ENCODE measurements at places on chromosomes 1 and 21.

DNA sequence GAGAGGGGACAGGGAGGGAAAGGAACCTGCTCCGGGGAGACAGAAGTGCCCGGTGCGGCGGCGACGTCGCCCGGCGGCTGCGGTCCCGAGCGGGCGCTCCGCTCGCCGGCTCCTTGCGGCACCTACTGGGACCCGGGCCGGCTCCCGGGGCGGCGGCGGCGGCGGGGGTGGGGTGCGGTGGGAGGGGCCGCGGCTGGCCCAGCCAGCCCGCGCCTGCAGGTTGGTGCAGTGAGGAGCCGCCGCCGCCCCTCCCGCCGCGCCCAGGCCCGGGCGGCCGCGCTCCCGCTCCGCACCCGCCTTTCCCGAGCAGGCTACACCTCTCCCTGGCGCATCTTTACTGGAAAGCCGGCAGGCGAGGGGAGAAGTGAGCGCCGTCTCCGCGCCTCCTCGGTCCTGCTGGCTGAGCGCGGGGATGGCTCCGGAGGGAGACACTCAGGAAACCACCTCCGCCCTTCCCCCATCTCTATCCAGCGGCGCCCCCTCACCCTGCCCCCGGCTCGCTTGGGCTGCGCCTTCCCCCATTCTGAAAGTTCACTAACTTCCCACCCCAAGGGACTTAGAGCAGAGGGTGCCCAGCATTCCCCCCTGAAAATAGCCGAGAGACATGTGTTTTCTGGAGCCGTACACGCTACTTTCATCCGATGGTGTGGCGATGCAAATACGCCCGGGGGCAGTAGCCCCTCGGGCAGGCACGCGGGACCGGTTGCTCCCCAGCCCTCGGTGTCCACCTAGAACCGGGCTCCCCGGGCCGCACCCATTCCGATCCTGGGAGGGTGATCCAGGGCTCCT, at the start of gene PLD5:
TSS of gene PLD5 (minus strand) at position 127 of the 789 bp plus-strand sequence.
- no peak for DNase-seq

DNA sequence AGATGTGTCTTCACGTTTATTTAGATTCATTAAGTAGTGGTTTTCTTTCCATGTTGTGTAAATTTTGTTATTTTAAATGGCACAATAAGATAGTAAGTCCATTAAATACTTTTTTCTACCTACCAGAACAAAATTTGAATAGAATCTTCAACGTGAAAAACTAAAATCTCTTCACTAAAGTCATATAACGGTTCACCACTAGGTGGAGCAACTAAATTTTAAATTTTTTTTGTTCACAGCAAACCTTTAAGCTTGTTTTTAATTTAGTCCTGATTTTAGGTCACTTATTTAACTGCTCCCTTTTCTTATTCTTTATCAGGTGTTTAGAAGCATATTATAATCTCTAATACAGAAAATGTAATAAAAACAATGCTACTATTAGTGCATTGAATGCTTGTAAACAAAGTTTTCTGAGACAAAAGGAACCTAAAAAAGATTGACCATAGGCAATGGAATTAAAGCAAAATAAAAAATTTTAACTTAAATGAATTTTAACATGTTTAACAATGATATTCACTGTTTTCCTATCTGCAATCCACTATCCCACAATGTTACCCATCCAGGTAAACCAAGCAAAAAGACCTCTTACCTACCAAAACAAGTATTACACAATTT, 28.3 kb upstream of the PKN2 start:
- DNase-seq = no peak

DNA sequence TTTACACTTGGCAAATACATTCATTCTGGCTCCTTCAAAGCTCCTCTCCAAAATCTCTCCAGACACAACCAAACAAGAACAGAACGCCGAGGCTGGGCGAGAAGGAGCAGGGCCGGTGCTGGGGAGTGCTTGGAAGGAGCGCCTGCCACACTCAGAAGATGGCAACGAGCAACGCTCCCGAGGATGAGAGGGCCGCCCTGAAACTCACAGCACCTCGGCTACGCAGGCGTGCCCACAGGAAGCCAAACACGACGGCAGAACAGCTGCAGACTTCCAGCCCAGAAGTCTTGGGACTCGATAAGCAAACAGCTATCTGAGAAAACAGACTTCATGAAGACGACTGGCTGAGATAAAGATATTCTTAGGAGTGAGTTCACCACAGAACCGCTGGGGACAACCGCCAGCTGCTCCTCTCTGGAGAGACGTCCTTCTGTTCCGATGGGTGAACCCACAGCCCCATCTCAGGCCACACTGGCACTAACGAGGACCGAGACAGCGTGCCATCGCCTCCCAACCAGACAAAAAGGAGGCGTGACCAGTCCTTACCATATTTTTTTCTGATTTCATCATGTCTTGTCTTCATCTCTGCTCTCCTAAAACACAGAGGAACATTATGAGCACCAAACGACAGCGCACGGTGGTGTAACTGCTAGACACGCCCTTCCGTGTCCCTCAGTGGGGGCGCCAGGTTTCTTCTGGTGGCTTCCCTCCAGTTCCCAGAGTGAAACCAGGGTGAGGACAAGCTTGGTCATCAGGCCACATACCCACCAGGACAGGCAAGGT, 18.6 kb downstream of the PTTG1IP start:
- no peak for DNase-seq

DNA sequence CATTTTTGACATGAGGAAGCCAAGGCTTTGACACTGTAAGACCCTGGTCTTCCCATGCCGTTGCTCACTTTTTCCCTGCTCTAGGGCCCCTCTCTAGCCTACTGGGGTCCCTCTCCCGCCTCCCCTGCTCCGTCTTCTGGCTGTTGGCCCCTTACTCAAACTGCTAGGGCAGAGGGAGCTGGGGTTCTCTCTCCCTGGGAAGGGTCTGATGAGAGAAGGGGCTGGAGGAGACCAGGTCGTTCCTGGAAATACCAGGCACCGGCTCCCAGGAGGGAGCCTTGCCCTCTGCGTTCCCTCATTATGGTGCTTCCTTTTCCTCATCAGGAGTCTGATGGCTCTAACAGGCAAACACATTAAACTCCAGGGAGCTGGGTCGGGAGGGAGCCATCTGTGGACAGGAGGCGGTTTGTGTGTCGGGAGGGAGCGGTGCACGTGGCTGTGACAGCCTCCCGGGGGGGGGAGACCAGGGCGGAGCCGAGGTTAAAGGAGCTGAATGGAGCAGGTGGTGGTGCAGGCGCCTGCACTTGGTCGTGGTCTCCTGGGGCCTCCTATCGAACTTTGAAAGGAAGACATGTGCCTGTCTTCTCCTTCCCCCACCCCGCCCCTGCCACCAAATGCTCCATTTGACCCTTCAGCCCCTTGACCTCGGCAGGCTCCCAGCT, 35.4 kb upstream of the LHX4 start:
- DNase-seq = no peak

- no peak for DNase-seq
These were observed 672.4 kb upstream of the ADAMTS5 start for GRCh38 chr21:27639286-27639685.

- no peak for DNase-seq
These were observed 2.2 kb downstream of the PTGFRN start for GRCh38 chr1:116911779-116912469.

- DNase-seq = no peak
These were observed 32.1 kb upstream of the HIVEP3 start for GRCh38 chr1:41950820-41951219.

GRCh38 chr1:160558660-160559380, 20.5 kb downstream of the CD84 start:
- no peak for DNase-seq

DNA sequence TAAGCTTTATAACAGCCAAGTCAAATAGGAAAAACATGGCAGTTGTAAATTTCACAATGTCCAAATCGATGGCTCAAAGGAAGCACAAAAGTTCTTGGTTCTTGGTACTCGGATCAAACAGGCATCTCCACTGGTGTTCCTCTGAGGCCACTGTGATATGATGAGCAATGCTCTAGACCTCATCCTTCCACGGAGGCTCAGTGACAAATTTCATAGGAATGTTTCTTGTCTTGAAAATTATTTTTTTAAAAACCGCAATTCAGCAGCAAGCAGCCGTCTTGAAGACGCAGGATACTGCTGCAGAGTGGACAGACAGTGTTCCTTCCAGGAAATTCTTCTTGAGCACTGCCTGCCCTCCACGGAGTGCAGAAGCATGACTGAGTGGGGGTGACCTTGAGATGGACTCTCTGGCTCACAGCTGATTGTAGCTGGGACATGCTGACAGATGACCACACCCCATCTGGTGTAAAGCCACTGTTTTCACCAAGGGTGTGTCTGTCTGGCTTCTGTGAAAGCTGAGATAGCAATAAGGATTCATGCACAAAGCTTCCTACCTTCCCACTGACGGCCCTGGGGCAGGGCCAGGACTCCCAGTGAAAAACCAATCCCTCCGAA, 61.9 kb downstream of the TIAM1 start:
- DNase-seq = no peak

GRCh38 chr1:182446033-182446669, 3.8 kb upstream of the RGSL1 start:
- DNase-seq = peak; percentile 20

DNA sequence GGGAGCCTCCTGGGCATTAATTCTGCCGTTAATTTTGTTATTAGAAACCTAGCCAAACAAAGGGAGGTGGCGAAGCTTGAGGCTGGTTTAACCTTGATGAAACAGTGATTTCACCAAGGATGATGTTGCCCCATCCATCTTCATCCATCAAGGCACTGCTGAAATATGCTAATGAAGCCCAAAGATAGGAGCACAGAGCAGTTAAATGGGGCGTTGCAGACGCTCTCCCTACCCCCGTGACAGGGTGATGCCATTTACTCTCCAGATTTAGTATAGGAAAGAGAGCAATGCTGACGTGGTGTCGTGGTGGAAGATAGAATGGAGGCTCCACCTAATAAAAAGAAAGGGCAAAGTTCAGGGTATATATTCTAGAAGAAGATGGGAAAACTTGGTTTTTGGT, 84.0 kb downstream of the PBX1 start:
- DNase-seq = no peak

- DNase-seq = no peak
These were observed 170.2 kb upstream of the KCNJ15 start for GRCh38 chr21:38086580-38086979.

- DNase-seq = no peak
These were observed 24.4 kb downstream of the TBX15 start for GRCh38 chr1:118963456-118964430.

GRCh38 chr1:197671140-197671539, 104.1 kb downstream of the DENND1B start:
- DNase-seq = no peak

- no peak for DNase-seq
These were observed 24.7 kb downstream of the NPHP4 start for GRCh38 chr1:5967351-5968160.

DNA sequence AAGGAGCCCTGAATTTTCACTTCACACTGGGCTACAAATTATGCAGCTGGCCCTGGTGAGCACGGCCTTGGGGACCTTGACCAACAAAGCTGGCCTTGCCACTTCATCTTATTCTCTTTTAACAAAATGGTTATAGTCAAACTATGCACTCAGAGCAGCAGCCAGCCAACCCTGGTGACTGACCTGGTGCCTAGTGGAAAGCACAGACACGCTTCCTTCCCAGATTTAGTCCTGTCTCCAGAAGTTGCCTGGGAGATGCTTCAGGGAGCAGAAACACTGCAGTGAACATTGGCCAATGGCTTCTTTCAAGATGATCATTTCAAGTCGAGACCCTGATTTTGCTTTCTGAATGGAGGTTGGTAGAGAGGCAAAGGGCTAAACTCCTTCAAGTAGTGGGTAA, 249.3 kb downstream of the SIPA1L2 start:
- DNase-seq = no peak

- no peak for DNase-seq
These were observed 394.8 kb downstream of the PBX1 start for GRCh38 chr1:164953815-164954214.

DNA sequence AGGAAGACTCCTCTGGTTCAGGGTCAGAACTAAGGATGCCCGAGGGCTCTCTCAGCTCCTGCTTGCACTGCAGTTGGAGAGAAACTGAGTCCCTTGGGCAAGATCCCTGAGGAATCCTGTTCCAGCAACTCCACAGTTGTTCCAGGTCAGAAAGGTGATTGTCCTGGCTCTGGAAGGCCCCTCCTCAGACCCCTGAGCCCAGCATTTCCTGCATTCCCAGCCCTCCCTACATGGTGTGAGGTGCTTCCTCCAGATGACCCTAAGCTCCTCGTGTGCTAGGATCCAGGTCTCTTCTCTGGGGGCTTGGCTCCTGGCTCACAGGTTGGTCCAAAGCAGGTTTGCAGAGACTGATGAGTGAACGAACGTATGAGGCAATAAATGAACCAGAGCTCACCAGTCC, 11.5 kb downstream of the LDLRAD1 start:
- no peak for DNase-seq

DNA sequence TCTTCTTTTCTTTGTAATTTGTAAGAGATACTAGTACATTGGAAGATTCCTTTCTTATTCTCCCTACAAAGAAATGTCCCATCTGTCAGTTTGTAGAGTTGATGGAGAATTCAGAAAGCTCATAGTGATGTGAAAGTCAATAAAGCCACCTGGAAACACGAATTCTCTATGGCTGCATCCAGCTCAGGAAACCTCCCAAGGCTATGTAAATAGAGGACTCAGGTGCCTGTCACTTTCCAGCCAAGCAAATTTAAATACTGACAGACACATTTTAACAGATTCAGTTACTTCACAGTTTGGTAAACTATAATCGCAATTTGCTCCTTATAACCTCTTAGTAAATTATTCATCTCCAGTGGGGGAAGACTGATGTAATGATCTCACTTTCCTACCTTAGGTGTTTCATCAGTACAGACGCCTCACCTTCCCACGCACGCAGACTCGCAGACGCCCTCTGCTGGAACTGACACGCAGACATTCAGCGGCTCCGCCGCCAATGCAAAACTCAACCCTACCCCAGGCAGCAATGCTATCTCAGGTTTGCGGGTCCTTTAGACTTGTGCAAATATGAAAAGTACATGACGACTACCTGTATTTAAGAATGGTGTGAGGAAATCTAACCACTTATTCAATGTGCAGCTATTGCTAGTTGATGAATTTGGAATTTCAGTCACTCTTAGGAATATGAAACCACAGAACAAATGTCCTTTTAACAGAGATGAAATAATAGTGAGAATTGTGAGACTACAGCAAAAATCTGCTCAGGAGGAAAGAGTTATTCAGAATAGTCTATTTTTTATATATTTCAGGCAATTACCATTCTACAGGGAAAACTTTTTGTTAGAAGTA, 60.6 kb downstream of the PTPRC start:
- no peak for DNase-seq

GRCh38 chr1:205294175-205294917, 27.2 kb downstream of the NUAK2 start:
- peak; percentile 73 for DNase-seq

GRCh38 chr1:99595441-99595840, 50.5 kb upstream of the PALMD start:
- DNase-seq = no peak

GRCh38 chr1:12745126-12745991, 641 bp upstream of the CFAP107 start:
- DNase-seq = no peak

- no peak for DNase-seq
These were observed 1.5 kb upstream of the GABPB2 start for GRCh38 chr1:151069103-151069486.

GRCh38 chr1:108644984-108645383, 15.9 kb downstream of the HENMT1 start:
- DNase-seq = no peak

GRCh38 chr21:32102426-32102825, 176.4 kb downstream of the MIS18A start:
- no peak for DNase-seq
